ENCODE measurements at places on chromosomes 7 and 10.

- no peak for DNase-seq
These were observed 141.9 kb upstream of the MKI67 start for GRCh38 chr10:128268015-128268722.

GRCh38 chr7:135147899-135148721, at the start of gene TMEM140:
Gene TMEM140 (plus strand): TSS chr7:135148072. CDS start chr7:135164442, 16,370 bp downstream.
- DNase-seq: peak; percentile 77

DNA sequence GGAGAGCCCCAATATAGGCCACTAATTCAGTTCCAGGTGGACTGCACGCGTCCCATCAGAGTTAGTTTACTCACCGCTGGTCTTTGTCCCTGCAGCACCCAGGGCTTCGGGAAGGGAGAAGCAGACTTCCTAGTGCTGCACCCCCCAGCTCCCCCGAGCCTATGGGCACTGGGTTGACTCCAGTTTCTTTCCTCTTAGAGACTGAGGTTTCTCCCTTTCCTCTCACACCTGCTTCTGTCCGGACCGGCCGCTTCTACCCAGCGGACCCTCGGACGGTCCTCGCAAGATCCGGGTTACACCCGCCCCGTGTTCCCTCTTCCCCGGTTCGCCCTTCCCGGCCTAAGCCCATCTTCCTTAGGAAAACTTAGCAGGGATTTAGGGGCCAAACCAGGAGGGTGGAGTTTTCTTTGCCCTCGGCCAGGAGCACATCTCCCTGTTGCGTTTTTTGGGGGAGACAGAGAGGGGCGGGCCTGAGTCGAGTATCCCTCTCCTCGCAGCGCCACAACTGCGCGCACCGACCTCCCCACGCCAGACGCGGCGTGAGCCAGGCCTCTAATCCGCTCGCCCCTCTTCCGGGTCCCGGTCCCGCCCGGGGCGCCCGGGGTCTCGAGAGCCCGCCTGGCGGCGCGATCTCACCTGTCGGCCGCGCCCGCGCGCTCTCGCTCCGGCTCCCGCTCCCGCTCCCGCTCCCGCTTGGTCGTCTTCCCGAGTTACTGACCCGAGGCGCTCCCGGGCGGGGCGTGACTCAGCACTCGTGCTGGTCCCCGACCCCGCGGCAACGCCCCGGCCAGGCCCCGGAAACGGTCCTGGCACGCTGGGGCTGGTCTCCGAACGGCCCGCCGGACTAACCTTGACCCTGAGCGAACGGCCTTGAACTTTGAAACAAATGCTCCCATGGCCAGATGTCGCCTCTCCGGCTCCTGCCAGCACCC, at the start of gene AIFM2:
Gene AIFM2, minus strand, starts transcription at position 728 of the 932 bp plus-strand sequence. CDS start 8,741 bp downstream, outside the sequence.
- DNase-seq: peak; percentile 89

DNA sequence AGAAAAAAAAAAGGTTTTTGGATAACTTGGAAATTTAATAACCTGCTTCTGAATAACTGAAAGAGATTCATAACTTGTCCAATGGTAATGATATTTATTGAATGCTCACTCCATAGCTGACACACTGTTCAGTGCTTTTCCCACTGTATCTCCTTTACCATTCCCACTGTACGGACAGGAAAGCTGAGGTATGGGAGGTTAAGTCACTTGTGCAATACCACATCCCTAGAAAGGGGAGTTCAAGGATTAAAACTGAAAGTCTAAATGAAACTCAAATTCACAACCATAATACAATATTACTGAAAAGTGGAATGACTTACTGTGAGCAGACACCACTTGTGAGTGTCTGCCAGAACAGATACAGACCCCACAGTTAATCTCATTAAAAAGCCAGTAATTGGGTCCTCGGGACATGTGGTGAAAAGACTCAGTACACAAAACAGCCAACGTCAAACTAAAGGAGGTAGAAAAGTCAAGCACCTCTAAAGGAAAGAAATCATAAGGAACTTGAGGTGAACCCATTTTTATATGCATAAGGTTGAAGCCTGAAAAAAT, 13.8 kb upstream of the RHOBTB1 start:
- DNase-seq: no peak

- DNase-seq: peak; percentile 87
These were observed 1.1 kb upstream of the PWWP2B start for GRCh38 chr10:132395704-132396493.

DNA sequence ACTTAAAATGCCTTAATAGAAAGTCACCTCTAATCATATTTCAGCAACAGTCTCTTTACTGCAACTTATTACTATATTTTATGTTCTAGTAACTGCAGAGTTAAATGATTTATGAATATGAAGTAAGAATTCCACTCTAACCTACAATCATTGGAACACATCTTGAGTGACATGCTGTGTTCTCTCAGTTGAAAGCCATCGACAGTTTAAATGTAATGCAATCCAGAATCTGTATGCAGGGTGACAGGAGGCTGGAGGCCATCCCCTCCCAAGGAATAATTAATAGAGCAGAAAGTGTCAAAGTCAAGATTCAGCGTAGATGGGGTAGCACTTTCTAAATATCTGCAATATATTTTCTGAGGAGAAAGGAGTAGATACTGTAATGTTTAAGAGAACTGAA, 590.3 kb upstream of the SORCS1 start:
- DNase-seq: no peak

DNA sequence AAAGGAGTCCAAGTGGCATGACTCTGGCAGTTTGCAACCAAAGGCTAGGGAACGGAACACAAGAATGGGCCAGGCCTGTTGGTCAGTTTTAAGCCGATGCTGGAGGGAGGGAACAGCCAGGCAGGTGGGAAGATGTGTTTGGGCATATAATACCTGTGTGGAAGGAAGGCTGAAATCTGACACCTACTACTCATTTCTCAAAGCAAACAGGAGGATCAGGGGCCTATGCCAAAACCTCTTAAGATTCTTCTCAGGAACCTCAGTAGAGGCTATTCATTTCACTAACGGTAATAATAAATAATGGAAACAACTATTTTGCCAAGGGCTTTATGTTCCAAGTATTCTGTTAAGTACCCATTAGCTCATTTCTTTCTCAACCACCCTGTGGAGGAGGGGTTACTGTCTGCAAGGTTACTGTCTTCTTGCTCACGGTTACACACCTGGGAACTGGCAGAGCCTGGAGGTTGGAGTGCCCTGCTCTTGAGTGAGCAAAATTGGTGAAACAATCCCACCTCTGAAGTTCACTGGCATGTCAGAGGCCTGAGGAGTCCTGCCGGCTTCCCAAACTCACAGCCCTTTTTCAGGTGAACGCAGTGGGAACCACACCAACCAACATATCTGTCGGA, 35.5 kb downstream of the GOT1 start:
- no peak for DNase-seq

Data from psoas muscle (tissue), 8 donors.